GM12864 (cell line): ENCODE measurements at places on chromosomes 1 and 21.

- DNase-seq: no peak
Observed at GRCh38 chr21:42614396-42614795, 39.0 kb upstream of the PDE9A start.

- DNase-seq: no peak
Observed at GRCh38 chr1:57832612-57833011, 408.8 kb upstream of the DAB1 start.

DNA sequence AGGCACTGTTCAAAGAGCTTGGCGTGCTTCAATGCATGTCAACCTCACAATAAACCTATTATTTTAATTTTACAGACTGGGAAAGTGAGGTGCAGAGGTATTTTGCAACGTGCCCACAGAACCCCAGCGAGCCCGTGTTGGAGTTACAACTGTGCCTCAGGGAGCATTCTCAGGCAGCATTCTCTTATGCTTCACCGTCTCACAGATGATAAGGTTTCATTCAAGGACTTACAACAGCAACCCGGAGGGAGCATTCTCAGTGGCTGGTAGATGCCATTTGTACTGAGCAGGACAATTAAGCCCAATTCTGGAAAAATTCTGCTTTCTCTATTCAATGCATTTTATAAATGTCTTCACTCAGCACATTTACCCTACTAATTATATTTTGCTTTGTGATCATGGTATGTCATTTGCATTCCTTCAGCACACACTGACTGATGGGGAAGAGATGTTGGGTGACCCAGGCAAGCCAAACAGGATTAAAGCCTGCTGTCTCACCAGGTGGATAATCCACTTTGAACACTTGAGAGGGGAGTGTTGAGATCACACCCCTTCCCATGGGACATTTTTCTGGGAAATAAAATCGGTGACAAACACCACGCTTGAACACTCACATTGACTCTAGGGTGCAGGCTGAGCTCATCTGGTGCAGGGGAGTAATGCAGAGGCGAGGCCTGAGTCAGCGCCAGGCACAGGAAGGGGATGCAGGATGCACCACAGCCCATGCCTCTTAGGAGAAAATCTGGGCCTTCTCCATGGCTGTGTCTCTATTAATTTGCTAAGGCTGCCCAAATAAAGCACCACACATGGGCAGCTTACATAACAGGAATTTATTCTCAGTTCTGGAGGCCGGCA lies 113.9 kb downstream of the CLIC6 start:
- DNase-seq: no peak

GRCh38 chr1:63152572-63152971 lies 169.8 kb upstream of the FOXD3 start:
- no peak for DNase-seq

GRCh38 chr21:17387030-17387617 lies 125.7 kb upstream of the CXADR start:
- peak; percentile 10 for DNase-seq

GRCh38 chr1:64133036-64133435 lies 70.4 kb upstream of the UBE2U start:
- no peak for DNase-seq

- DNase-seq: no peak
Observed at GRCh38 chr1:146013559-146013922, 8.0 kb downstream of the HJV start.

DNA sequence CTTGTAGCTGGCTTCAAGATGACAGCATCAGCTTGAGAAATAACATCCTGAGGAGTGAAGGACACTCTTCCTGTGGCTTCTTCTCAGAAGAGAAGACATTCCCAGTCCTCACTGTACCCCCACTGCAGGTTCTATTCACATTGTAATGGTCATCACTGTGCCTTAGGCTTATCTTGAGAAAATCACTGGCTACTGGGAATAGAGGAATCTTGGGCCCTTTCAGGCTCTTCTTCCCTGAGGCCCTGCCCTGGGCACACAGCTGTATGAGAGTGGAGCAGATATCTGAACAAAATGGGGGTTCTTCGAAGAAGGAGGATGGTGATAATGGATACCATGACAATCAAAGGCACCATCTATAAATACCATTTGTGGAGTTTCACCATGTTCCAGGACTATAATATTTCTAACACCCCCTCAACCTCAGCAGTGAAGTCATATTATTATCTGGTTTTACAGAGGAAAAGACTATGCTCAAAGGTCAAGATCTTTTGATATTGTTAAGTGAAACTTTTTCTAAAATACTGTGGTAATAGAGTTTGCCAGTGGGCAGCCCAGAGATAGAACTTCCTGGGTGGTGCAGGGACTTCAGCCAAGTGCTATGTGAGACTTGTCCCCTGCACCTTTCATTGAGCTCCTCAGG lies 143.1 kb upstream of the KCNE2 start:
- DNase-seq: no peak

DNA sequence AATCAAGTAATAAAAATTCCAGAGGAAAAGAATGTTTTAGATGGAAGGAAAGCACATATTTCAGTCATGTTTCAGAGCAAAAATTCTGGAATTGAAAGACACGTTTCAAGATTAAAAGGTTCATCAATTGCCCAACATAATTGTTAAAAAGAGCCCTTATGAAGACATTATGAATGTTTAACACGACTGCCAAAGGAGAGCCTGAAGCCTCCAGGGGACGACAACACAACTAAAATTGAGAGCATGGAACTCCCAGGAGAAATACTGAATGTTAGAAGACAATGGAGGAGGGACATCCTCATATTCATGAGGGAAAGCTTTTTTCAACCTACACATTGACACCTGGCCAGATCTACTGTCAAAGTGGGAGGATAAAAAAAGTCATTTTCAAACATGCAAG lies 16.0 kb downstream of the OR2T11 start:
- DNase-seq: no peak

DNA sequence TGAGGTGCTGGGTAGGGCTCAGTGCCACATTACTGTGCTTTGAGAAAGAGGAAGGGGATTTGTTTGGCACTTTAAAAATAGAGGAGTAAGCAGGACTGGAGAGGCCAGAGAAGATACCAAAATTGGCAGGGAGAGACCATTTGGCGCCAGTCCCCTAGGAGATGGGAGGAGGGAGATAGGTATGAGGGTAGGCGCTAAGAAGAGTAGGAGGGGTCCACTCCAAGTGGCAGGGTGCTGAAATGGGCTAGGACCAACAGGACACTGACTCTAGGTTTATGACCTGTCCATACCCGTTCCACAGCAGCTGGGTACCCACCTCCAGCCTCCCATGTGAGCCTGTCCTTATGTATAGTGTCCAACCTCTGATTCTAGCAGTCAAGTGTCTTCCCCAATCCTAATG lies 1.0 kb upstream of the CRTC2 start:
- DNase-seq: no peak

GRCh38 chr1:234863551-234863971 lies 253.6 kb upstream of the IRF2BP2 start:
- DNase-seq: no peak

- DNase-seq: no peak
Observed at GRCh38 chr1:79662596-79662995, 656.1 kb upstream of the ADGRL4 start.

GRCh38 chr1:220336391-220337031 lies 64.3 kb upstream of the RAB3GAP2 start:
- no peak for DNase-seq

- no peak for DNase-seq
Observed at GRCh38 chr1:206741142-206741701, 29.4 kb upstream of the IL19 start.

DNA sequence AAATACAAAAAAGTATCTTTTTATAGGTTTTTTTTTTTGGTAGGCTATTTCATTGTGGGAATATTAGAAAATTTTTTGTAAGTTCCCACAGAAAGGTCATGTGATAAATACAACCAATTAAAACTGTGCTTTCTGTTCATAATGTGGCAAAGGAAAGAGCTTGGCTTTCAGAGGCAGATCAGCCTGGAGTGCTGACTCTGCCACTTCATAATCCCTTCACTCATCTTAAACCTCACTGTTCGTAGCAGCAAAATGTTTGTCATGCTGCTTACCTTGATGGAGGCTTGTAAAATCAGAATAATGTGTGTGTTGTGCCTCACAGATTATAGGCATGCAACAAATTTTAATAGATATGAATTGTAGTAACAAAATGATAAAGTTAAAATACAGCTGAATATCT lies 176.8 kb downstream of the ZP4 start:
- DNase-seq: no peak

GRCh38 chr21:44006656-44007055 lies 5.5 kb upstream of the TRAPPC10 start:
- no peak for DNase-seq

DNA sequence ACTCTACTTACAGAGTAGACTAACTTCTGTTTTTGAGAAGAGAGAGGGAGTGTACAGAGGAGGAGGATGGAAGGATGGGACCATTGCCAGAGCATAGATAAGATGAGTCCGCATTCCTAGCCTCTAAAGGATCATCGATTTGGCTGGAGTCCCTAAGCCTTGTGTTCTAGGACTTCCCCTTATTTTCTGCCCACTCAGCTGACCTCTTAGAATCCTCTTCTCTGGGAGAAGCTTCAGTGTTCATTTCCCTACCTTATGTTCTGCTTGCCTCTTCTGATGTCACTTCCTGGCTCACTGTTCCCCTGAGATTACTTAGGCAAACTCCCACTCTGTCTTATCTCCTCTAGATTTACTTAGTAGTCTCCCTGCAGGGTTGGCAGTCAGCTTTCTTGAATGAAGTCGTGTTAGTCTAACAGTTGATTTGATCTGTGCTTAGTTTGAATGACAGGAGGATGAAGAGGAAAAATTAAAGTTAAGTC lies 156.7 kb downstream of the SYT2 start:
- DNase-seq: no peak

DNA sequence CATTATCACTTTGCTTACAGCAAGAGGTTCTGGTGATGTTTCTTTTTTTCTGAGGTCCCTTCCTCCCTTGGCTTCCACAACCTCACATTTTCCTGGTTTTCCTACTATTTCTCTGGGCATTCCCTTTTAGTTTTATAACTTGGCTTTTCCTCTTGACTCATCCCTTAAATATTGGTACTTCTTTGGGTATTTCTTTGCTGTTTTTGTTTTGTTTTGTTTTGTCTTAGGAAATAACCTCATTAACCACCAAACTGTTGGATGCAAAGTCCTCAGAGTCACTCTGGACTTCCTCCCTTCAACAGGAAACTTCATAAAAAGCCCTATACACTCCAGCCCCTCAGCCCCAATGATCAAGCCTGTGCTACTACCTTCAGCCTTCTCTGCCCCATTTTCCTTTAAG lies 211.1 kb downstream of the DUSP10 start:
- DNase-seq: no peak

GRCh38 chr1:206596319-206596666 lies 16.0 kb downstream of the EIF2D start:
- no peak for DNase-seq

- no peak for DNase-seq
Observed at GRCh38 chr21:45055861-45056260, 18.5 kb upstream of the ADARB1 start.

DNA sequence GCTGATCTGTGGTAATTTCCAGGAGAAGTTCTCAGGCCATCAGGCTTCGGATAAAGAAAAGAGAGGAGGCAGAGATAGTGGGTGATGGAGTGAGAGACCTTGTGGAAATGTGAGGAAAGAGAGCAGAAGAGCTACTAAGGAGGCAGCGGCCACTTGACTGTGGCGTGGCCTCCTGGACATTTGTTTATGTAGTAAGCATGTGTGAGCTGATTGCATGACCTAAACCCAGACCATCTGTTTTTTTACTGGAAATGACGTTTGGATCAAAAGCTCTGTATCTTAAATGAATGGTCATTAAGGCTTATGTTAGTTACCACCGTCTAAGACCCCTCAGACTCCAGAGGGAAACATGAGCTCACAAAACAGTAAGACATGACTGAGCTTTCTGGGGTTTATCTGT lies 13.6 kb downstream of the ATP1B1 start:
- DNase-seq: no peak

- no peak for DNase-seq
Observed at GRCh38 chr1:26529405-26529654, 231 bp upstream of the RPS6KA1 start.

- DNase-seq: no peak
Observed at GRCh38 chr1:94281361-94282142, 44.2 kb upstream of the ARHGAP29 start.

GRCh38 chr1:224724566-224724965 lies 108.4 kb downstream of the CNIH3 start:
- DNase-seq: no peak

GRCh38 chr1:165903672-165904071 lies 76.3 kb downstream of the UCK2 start:
- no peak for DNase-seq

DNA sequence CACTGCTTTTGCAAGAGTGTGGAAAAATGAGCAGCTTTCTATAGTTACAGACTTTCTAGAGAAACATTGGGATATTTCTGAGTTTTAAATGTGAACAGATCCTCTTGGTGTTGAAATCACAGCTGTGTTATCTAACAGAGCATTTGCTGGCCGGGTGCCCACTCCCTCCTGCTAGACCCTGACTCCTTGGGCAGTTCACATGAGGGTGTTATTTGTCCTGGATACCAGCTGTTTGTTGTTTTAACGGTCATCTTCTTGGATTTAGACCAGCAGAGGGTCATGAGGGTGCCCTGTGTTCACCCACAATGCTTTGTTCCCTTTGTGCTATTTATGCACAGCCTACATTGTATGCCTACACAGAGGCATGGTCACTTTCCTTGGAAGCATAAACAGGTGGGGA lies 67.1 kb downstream of the CENPF start:
- DNase-seq: no peak

DNA sequence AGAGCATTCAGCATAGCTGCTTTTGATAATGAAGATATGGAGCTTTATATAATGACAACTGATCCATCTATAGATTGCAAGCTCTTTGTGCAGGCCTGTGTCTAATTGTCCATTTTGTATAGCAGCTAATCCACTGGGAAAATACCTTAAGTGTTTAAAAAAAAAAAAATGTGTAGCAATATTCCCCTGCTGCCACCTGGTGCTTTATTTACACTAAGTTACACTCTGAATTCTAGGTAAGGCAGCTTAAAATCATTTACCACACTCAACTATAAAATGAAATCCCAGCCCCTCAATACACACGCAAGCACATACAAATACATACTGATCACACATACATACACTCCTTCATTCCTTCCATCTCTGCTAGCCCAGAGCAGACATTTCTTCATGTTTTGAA lies 49.1 kb upstream of the BCL9 start:
- no peak for DNase-seq

DNA sequence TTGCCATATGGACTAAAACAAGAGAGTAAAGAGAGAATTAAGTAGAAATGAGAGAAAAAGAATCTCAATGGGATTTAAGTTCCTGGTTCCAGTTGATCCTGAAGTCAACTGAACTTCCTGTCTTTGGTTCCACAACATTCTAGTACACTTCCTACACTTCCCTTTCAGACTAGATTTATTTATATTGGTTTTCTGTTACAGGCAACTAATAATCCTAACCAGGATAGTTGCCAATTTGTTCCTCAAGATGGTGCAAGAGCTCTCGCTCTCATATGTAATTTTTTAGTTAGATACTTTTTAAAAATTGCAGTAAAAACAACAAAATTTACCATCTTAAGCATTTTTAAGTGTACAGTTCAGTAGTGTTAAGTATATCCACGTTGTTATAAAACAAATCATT lies 28.8 kb upstream of the TRIM45 start:
- DNase-seq: no peak

GRCh38 chr1:33836911-33837310 lies 27.0 kb upstream of the HMGB4 start:
- no peak for DNase-seq
